ENCODE measurements at places on chromosomes 5 and 9.

- no peak for DNase-seq
These were observed 43.0 kb downstream of the LRSAM1 start for GRCh38 chr9:127494304-127494702.

GRCh38 chr5:171826132-171826531, 40.5 kb downstream of the SMIM23 start:
- no peak for DNase-seq

GRCh38 chr9:137252555-137253506, 1.7 kb downstream of the STPG3 start:
- DNase-seq = no peak

GRCh38 chr5:94736498-94736897, 118.0 kb downstream of the SLF1 start:
- DNase-seq = no peak

DNA sequence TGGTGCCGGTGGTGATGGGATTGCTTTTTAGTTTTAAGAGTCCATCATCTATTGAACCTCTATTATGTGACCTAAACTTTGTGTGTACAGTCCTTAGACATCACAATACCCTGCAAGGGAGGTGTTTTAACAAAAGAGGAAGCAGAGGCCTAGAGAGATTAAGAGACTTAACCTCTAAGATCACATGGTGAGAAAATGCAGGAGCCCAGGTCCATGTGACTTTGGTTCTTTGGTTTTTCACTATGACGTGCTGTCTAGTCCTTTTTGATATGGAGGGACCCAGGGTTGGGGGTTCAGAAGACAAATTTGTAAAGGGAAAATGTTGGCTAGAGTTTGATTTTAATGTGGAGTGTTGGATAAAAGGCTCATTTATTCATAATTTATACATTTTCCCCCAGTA, 34.1 kb upstream of the TRMT10B start:
- DNase-seq = no peak

DNA sequence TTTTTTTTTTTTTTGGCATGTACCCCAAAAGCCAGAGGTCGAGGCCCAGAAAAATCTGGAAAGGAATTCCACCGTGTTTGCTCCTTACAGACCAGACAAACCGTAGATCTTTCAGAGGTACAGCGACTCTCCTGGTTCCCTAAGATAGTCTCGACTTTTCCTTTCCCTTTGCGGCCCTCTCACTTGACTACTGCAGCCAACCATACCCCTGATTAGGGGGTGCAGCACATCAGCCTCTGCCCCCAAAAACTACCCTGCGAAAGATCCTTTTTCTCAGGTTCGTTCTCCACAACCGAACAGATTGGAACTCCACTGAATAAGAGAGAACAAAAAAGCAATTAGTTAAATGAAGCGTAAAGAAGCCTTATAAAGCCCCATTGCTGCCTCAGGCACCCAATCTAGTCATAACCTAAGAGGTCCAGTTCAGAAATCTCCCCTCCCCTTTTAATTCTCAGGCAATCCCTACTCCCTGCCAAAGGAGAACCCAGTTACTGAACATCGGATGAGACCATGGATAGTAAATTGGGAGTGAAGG, 379 bp upstream of the TICAM2 start:
- no peak for DNase-seq

GRCh38 chr5:135383803-135384495, 15.1 kb downstream of the MACROH2A1 start:
- no peak for DNase-seq

- no peak for DNase-seq
These were observed 202.2 kb downstream of the RGS3 start for GRCh38 chr9:113665756-113666155.

- no peak for DNase-seq
These were observed 315.6 kb downstream of the TRIM32 start for GRCh38 chr9:117002686-117003085.

DNA sequence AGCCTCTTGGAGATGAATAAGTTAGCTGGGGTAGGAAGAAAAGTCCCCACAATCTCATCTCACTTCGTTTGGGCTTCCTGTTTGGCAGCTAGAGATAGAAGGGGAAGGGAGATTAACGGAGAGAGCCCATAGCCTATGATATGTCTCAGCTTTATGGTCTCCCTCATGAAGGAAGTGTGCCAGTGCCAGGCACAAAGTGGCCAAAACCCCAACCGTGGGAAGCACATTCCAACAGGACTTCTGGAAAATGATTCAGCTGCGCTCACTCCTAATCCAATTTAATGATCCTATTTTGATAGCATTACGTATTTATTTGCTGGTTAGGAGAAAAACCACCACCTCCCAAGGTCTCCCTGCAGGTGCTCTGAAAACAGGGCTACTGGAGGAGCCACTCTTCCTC, 303.1 kb upstream of the CLINT1 start:
- DNase-seq = no peak

GRCh38 chr5:174430940-174431339, 293.4 kb upstream of the MSX2 start:
- DNase-seq = no peak

DNA sequence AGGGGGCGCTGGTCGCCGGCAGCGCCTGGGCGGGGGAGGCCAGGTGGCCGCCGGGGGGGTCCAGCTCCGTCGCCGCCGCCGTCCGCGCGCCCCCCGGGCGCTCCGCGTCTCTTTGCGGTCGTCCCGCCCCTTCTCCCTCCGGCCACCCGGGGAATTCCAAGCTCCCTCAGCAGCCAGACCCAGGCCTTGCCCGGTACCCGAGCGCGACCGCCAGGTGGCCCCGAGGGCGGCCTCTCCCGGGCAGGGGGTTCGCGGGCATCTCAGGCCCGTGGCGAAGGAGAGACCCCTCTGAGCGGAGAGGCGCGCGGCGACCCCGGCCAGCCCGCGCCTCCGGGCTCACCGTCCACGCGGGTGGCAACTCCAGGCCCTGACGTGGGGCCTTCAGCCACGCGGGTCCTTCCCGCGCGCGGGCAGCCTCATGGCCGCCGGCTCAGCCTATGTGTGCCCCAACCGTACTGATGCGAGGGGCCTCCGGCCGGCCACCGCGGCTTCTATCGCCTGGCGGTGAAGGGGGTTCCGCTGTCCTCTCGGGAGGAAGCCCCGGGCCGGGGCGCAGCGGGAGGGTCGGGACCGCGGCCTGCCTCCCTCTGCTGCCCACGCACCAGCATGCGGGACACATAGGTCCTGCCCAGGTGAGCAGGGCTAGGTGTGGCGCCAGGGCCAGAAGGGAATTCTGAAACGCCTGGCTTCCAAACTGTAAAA, 529 bp upstream of the NRARP start:
- no peak for DNase-seq

- DNase-seq = no peak
These were observed 68.2 kb upstream of the TAF1L start for GRCh38 chr9:32703635-32704034.

DNA sequence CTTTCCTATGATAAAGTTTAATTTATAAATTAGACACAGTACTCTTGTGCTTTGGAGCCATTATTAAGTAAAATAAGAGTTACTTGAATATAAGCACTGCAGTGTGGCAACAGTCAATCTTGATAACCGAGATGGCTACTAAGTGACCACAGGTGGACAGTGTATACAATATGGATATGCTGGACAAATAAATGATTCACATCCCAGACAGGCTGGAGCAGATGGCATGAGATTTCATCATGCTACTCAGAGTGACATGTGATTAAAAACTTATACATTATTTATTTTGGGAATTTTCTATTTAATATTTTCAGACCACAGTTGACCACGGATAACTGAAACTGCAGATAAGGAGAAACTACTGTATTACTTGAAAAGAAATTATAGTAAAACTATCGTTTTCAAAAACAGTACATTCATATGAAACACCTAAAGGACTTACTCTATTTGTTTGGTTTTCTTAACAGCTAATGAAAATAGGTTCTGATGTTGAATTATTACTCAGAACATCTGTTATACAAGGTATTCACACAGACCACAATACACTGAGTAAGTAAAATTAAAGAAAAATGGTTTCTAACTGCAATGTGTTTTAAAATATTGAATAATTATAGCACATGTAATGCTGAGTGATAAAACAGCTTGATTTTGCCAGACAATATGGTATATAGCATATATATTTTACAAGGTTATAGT, 16.0 kb downstream of the LYRM7 start:
- no peak for DNase-seq

DNA sequence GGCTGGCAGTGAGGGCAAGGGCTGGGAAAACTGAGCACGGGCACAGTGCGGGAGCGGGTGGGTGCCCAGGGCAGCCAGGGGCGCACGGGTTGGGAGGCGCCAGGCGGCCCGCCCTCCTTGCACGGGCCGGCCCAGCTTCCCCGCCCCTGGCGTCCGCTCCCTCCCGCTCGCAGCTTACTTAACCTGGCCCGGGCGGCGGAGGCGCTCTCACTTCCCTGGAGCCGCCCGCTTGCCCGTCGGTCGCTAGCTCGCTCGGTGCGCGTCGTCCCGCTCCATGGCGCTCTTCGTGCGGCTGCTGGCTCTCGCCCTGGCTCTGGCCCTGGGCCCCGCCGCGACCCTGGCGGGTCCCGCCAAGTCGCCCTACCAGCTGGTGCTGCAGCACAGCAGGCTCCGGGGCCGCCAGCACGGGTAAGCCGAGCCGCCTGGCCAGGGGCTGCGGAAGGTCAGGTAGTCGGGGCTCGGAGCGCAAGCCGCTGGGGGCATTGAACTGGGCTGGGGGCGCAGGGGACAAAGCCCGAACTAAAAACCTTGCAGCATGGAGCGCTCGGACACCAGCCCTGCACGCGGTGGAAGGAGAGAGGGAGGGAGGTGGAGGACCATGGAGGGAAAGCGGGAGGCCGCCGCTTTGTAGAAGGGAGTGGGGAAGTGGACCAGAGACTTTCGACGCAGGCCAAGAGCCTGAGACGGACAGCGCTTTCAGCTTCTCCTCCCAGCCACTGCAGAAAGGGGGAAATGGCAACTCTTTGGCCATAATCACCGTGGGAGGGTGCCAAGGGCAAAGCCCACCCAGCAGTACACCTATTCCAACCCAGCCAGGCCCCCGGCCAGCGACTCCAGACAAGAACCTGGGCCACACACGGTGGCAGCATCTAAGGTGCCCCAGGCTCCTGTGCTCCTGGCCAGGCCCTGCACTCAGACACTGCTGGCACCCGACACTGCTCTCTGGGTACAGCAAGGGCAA, at the start of gene TGFBI:
Gene TGFBI (plus strand): TSS at position 207 of the 961 bp plus-strand sequence. CDS start 68 bp downstream, at position 275.
- DNase-seq = no peak

DNA sequence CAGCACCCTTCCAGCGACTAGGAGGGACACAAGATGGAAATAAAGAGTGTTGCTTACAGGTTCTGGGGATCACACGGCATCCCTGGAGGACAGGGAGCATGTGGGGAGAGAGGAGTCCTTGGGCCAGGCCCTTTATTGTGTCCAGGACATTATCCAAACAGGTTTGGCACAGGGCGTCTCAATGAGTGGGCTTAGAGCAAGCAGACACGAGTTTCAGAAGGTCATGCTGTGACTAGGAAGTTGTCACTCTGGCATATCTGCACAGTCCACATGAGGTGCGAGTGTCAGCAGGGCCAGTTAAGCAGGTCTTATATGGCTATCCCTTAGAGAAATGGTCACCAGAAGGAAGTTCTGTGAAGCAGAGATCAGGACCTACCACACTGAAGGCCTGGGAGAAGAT, 174.5 kb upstream of the OTULINL start:
- no peak for DNase-seq

Measured in stimulated activated CD8-positive, alpha-beta memory T cell treated with anti-CD3 and anti-CD28 coated beads, Interleukin-12 subunit alpha, Interleukin-12 subunit beta, amount 100 ng/mL, for 1 hour (primary cell).